ENCODE measurements at places on chromosomes 2 and 18.
A peak's percentile ranks its signal among the peaks of the same experiment; 100 is the strongest.

DNA sequence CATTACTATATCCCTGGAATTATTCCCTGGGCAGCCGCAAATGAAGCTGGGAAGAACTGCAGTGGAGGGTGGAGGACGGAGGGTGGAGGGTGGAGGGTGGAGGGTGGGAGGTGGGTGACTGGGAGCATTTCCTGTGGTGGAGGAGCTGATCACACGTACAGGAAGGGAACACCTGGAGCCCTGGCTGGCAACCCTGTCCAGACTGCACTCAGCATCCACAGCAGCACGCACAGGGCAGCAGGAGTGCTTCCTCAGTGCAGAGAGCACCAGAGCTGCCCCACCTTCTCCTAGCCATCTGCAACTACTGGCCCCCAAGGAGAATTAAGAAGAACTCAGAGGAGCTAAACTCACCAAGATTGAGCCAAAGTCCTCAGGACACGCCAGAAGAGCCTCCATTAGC is 249.9 kb downstream of the EIPR1 start:
- peak; percentile 93 for DNase-seq

- no peak for DNase-seq
Measured at GRCh38 chr2:232603283-232603682, 30.1 kb upstream of the EFHD1 start.

GRCh38 chr2:42239811-42240210 is 70.7 kb downstream of the EML4 start:
- no peak for DNase-seq

DNA sequence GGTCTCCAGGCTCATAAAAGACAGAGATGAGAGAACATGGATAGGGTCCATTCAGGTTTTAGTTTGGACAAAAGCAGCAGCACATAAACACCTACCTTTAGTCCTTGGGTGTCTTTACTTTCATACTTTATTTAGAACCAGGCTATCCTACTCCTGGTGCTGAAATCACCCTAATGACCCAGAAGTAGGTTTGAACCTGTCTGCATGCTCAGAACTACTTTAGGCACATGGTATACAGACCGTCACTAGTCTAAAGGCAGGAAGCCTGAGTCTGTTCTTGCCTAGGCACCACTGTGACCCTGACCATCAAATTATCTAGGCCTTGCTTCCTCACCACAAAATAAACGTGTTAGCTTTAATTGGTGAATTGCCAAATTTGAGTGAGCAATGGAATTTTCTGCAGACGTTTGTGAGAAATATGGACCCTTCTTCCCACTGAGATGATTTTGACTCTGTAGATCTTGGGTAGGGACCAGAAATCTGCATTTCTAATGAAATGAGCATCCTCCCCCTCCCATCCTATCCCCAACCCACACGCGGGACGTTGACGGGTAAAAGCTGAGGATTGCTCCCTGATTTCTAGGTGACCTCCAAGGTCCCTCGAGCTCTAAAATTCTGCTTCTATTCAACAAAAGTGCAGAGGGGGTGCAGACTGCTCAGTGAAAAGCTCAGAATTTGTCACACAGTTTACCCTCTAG is 75.1 kb downstream of the PLEKHM3 start:
- DNase-seq: no peak

- DNase-seq: peak; percentile 66
Measured at GRCh38 chr2:134999521-134999920, 47.7 kb downstream of the MAP3K19 start.

- no peak for DNase-seq
Measured at GRCh38 chr2:217332866-217333265, 473.0 kb upstream of the TNP1 start.

DNA sequence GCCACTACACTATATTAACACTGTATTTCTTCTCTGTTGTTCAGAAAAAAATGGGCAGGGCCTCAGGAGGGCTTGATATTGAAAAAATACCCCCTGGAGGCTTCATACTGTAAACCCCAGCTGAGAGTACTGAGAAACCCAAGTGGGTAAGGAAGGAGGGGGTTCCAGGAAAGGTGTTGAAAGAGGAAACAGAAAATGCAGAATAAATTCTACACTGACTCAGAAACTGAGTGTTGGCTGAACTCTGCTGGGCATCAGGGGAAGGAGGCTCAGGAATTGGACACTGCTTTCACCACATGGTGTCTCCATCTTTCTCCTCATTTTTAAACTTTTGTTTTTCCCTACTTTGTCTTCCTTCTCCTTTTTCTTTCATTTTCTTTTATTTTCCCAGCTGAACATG is 253.7 kb downstream of the DYM start:
- no peak for DNase-seq

DNA sequence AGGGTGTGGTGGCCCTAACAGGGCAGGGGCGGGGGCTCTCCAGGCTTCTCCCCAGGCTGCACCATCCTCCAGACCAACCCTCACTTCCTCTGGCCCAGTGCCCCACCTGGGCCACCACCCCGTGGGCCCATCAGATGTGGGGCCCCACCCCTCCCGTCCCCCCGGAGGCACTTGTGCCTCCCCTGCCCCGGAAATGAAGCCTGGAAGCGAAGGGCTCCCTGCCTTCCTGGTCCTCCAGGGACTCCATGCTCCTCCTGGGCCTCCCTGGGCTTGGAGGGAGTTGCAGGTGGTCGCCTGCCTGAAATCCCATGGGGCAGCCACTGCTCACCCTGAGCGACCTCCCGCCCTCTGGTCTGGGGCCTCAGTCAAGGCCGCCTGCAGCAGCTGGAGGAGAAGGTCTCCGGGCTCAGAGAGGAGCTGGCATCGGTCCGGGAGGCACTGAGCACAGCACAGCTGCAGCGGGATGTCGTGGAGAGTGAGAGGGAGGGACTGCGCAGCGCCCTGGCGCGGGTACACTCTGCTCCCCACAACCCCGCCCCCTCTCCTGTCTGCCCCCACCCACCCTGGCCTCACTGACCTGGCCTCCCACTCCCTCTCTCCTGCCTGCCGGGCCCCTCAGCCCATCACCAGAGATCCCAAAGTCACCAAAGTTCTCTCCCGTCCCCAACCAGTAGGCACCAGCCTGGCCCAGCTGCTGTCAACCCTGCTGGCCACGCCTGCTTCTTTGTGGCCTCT is 28.0 kb downstream of the CROCC2 start:
- DNase-seq: no peak

DNA sequence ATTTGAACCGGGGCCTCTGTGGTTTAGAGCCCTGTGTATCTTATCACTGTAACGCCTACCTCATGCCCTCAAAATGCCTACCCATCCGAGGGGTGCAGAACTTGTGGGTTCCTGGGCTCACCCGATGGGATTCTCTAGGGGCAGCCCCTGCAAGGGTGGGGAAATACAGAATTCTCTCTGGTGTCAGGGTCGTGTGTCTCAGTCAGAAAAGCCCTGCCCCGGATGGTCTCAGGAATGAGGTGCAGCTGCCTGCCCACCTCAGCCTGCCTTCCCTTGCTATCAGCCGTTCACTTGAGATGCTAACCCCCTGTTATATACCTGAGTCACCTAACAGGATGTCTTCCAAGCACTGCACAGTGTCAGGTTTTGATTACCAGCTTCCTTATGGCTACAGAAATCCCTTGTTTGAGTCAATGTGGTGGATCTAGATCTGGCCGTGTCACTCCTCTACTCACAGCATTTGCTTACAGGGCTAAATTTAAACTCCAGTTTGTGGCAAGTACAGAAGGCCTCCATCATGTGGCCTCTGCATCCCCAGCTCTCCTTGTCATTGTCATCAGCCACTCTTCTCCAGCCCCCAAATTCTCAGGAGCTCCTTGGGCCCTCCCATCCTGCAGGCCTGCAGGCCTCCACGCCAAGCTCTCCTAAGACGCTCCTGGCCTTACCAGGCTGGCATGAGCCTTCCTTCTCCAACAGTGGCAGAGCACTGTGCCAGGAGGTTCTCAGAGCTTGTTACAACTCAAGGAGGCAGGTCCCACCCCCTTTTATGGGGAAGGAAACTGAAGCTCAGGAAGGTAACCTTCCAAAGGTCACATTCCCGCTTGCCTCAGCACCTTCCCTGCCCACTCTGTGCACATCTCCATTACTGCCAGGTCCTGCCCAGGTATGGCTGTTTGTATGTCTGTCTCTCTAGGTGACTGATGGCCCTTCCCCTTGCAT is 14.3 kb upstream of the MAP3K2 start:
- no peak for DNase-seq

DNA sequence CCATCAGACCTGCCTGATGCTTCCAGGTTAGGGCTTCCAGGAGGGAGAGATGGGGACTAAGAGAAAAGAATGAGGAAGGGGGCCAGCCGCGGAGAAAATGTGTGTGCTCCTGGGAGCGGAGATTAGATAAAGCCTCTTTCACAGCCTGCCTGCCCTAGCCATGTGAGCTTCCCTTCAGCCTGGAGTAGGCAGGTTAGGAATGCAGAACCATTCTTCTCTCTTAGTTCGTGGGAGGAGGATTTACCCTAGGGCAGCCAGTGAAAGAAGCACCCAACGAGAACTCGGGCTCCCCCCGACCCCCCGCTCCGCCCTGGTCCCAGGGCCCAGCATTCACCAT is 36.1 kb downstream of the POMC start:
- DNase-seq: no peak

DNA sequence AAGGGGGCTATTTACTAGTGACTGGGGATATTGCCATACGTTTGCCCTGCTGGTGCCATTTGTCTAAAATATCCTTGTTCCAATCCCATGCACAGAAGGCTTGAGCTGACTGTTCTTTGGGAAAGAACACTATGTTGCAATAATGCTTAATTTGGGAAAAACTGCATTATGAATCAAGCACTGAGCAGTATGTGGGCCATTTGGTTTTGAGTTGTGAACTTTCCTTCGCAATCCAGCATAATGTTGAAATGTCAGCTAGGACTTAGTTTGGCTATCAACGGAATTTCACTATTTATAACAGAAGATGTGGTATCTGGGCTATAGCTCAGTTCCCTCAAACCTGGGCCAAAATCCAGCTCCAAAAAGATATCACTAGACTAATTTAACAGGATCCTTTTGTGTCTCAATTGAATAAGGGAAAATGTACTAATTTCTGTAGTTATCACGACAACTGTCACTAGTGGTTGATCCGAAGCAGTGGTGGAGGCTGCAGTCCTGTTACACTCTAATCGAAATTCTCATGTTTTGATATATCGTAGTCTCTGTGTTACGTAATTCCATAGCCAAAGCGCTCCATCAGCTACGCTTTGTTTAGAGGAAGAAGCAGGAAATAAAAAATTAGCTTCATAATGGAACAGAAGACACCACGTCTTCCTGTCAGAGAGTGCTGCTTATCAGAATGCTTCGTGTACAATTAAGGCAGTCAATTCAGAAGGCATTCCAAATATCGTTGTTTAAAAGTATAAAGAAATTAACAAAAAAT is 686.8 kb upstream of the SALL3 start:
- no peak for DNase-seq
